NCI-H187 treated with DMSO at 0.1 percent for 48 hours (cell line): ENCODE measurements at places on chromosomes 4 and X.

DNA sequence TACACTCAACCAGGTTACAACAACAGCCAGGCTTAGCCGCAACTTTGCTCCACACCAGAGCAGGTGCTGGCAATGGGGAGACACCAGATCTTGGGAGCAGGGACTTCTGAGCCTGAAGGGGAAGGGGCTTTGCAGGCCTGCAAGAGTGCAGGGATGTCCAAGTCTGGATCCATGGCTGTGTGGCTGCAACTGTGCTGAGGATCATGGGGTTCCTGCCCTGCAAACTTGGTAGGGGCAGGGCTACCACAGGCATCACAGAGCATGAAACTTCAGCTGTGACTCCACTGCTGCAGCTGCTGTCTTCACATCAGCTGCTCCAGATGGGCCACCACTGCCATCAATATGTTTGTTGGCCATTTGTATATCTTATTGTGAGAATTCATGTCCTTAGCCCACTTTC lies 340.4 kb downstream of the FSTL5 start:
- no peak for DNase-seq

DNA sequence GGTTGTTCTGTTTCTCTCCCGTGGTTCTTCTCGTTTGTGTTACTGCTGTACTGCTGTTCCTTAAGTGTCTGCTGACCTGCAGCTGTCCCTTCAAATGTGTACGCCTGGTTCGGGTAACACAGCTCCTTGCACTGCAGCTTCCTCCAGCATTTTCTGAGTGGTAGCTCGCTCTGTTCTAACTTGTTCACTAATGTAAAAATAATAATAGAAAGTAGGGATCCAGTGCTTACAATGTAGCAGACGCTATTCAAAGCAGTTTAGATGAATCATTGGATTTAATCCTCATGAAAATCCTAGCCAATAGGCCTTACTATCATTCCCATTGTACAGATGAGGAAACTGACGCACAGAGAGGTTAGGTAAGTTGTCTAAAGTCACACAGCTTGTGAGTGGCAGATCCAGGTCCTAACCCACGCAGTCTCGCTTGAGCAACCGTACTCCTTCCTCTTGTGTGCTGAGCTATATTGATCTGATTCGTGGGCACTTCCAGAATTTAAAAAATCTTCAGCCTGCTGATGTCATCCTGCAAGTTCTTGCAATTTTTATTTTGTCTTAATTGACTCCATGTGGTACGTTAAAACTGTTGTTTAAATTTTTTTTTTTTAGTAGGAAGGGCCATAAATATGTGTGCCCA lies 448.2 kb upstream of the FAT1 start:
- DNase-seq, result no peak

- DNase-seq, result no peak
These were observed 419.9 kb upstream of the SLIT2 start for GRCh38 chr4:19831644-19832285.

GRCh38 chr4:26323821-26324220 lies 3.0 kb downstream of the RBPJ start:
- no peak for DNase-seq

GRCh38 chr4:41725254-41725653 lies 23.3 kb downstream of the PHOX2B start:
- no peak for DNase-seq

DNA sequence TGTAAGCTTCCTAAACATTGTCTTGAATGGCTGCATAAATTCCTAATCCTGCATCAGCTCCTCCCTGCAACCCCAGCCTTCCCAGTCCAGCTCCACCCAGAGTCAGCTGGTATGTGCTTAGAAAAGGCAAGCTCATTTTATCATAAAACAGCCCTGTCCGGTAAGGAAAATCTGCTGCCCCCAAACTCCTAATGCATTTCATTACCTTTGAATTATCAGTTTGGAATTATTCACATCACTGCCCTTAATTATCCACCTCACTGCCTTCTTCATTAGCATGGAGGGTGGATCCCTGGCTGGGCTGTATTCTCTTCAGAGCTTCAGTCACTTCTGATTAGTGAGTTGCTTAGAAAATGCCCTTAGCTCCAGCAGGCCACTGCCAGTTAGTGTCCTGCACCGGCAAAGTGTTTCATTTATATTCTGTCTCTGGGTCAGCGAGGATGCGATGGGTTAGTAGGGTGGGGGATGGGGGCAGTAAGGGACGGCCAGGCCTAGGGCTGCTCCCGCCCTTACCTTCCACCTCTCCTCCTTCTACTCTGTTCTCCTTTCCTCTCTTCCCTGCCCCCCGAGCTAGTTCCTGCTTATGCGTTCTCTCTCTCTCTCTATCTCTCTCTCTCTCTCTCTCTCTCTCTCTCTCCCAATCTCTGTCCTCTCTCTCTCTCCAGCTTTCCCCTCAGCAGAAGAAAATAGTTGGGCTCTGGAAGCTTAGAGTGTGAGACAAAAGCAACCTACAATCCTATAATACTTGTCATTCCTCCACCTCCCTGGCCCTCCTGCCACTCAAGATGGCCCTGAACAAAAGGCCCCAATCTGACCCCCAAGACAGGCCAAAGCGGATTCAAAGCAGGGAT lies 174.8 kb upstream of the KLF3 start:
- no peak for DNase-seq

- no peak for DNase-seq
These were observed 35.1 kb downstream of the PRKX start for GRCh38 chrX:3678328-3678727.

DNA sequence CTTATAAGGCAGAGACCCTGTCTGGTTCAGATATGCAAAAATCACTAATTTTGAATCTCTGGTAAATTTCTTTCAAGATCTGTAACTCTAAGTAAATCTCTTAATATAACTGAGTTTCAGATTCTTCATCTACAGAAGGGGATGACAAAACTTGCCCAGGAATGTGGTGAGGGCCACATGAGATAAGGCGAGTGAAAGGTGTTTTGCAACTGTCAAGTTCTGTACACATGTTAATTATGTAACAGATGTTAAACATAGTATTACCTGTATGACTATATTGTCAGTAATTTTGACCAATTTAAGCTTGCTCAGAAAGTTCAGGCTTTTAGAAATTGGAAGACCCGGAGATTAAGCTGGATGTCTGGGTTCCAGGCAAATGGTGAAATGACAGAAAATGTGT lies 549 bp upstream of the GLRB start:
- DNase-seq, result no peak

GRCh38 chr4:162659716-162660115 lies 495.9 kb upstream of the FSTL5 start:
- no peak for DNase-seq

- DNase-seq, result no peak
These were observed 11.1 kb downstream of the NELFA start for GRCh38 chr4:1997712-1998111.

GRCh38 chr4:86223472-86223871 lies 136.4 kb downstream of the MAPK10 start:
- no peak for DNase-seq

DNA sequence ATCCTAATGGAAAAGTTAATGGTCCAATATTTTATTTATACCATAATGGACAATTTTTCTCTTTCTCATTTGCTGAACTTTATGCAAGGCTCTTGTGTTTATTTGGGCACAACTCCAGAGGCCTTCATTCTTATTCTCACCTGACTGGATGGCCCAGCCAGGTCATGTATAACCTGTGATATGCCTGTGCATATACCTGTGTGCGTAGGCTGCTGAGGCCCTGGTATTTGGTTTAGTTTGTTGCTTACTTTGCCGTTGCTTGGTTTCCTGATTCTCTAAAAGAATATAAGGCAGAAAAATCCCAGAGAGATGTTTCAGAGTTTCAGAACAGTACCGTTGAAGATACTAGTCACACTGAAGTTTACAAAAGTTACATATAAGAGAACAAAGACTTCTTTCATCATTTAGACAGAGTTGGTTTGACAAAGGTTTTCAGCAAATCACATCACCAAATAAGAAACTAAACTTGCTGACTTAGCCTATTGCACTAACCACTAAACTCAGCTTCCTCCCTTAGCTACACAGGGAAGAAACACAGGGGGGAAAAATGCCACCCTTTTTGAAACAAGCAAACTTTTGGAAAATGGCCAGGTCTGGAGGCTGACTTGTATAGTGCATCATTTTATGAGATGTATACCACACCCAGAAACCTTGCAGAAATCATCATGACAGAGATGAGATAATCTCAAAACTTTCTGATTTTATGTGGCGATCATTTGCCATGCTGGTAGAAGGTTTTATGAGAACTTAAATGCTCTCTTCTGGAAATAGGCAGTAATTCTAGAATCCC lies 248.5 kb downstream of the GRIA3 start:
- no peak for DNase-seq

GRCh38 chrX:43973249-43974099 lies at the start of gene NDP:
Gene NDP (minus strand): TSS chrX:43973390. CDS start chrX:43958645, 14,745 bp downstream.
- DNase-seq, result no peak

DNA sequence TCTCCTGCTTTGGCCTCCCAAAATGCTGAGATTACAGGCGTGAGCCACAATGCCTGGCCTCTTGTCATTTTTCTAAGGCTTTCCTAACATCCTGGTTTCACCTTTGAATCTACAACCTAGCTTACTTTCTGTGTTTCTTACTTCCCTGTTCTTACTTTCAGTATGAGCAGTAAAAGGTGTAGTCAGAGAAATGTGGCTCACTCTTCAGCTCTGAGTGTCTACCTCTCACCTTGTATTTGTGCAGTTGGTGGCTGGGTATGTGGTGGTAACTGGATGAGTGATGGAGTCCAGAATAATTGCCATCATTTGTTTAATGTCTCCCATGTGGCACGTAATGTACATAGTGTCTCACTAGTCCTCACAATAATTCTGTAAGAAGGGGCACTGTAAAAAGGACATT lies 19.1 kb upstream of the CXCL11 start:
- no peak for DNase-seq

DNA sequence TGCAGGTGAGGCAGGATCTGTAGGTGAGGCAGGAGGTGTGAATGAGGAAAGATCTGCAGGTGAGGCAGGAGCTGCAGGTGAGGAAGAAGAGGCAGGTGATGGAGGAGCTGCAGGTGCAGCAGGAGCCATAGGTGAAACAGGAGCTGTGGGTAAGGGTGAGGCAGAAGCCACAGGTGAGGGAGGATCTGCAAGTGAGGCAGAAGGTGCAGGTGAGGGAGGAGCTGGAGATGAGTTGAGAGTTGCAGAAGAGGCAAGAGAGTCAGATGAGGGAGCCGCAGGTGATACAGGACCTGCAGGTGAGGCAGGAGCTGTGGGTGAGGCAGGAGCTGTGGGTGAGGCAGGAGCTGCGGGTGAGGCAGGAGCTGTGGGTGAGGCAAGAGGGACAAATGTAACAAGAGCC lies 27.1 kb upstream of the PNMA3 start:
- DNase-seq, result no peak

- DNase-seq, result no peak
These were observed 1197.2 kb downstream of the PCDH7 start for GRCh38 chr4:31917334-31917733.

DNA sequence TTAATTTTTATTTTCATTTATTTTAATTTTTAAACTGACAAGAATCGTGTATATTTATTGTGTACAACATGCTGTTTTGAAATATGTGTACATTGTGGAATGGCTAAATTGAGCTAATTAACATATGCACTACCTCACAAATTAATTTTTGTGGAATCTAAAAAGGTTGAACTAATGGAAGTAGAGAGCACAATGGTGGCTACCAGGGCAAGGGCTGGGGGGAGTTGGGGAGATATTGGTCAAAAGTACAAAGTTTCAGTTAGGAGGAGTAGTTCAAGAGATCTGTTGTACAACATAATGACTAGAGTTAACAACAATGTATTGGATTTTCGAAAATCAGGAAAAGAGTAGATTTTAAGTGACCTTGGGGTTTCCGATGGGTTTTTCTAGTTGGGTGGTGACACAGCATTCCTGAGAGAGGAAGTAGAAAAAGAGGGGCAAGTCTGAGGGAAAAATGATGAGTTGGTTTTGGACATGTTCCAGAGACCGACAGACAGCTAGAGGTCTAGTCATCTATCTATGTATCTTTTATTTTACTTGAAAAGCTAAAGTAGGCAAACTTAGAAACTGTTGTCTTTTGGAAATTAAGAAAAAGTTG lies 23.2 kb downstream of the APOO start:
- DNase-seq, result no peak

DNA sequence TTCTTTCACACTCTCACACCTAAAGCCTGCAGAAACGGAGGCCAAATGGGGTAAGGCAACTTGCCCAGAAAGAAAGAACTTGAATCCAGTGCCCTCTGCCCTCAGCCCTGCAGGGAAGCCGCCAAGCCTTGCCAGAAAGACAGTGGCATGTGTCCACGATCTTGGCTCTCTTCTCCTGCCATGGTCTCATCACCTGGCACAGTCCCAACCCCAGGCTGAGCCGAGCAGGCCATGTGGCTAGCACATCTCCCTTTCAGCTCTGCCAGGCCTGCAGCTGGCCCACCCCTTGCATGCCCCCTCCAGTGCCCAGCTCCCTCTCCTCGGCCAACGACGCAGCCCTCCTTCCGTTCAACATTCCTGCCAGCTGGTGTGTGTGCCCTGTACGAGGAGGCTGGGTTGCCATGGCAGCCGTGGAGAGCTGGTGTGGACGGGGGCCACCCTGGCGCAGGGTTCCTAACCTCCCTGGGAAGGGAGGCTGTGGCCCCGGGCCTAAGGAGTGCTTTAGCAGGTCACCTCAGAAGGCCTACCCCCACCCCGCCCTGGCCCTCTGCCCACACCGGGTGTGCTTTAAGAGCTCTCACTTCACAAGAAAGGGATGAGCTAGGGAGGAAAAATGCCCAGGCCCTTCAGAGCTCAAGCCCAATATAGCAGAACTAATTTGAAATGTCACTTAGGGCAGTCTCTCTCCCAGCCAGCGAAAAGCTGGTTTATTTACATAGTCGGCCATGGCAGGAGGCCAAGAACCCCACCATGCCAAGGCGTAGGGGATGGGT lies 73.0 kb upstream of the PJA1 start:
- no peak for DNase-seq

- no peak for DNase-seq
These were observed 126.1 kb downstream of the INPP4B start for GRCh38 chr4:142719854-142720541.

- DNase-seq, result no peak
These were observed 189.1 kb upstream of the RBPJ start for GRCh38 chr4:26131711-26132110.

DNA sequence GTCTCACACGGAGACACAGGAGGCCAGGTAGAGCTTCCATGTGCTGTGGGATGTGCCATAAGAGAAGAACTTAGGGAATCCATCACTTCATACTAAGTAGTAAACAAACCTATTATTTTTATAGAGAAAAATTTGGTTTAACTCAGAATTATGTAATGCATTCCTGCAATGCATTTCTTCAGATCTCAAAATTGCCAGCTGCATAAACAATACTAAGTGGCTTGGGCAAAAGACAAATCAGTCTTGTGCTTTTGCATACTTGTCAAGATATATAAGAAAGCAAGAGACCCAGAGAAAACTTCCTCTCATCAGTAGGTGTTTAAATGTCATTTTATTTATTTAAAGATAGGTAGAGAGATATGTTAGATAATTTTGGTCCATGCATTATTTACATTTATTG lies 382.1 kb upstream of the CTSO start:
- DNase-seq, result no peak

- DNase-seq, result no peak
These were observed 902.1 kb upstream of the NDST4 start for GRCh38 chr4:116015549-116015948.

DNA sequence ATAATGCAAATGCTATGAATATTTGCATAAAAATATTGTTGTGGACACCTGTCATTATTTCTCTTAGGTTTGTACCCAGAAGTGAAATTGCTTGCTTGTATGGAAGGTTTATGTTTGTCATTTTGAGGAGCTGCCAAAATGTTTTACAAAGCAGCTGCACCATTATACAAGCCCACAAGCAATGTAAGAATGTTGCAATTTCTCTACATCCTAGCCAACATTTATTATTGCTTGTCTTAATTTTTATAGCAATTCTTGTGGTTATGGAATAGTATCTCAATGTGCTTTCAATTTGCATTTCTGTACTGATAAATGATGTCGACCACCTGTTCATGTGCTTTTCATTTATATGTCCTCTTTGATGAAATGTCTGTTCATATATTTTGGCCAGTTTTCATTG lies 18.7 kb upstream of the RBMX start:
- DNase-seq, result no peak
